ENCODE measurements at places on chromosomes 2 and 18. TPM values are rescaled to one million over a fixed set of nuclear protein-coding genes. Genes with fewer than 3 reads are reported as not detected.

GRCh38 chr18:13566941-13567746, 159.2 kb downstream of the FAM210A start:
- H3K4me3 ChIP-seq, result no peak overlapping the region
- peaks cover 14% of the 10 kb centered on the region for H3K27me3 ChIP-seq
- H3K36me3 ChIP-seq, result no peaks in the 10 kb centered on the region

DNA sequence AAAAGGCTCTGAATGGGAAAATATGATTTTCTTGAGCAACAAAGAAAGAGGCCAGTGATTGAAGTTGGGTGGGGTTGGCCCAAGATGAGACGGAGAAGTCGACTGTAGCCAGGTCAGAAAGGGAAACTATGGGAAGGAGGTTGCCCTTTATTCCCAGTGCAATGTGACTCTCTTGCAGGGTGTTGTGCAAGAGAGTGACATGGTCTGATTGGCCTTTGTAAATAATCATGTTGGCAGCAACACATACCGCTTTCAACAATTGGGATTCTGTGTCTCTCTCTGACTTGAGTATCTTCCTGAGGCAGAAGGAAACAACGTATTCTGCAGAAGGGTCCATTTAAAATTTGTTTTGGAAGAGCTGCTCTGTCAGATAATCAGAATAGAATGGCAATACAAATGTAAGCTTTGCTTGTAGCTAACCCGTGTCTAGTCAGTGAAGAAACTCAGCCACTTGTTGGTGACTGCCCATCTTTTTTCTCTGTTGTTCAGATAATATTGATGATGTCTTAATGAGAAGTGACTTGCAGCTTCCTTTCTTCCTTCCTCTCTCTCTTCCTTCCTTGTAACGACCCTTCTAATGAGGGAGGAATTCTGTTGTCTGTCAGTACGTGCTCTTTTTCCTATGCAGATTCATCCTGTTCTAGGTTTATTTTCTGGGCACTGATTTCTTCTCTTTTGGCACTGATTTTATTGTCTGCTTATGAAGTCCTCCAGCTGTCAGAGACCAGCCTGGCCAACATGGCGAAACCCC, 311.0 kb upstream of the FAM98A start:
- no peak overlapping the region for H3K4me3 ChIP-seq
- H3K27ac ChIP-seq, result no peak overlapping the region
- H3K4me1 ChIP-seq, result no peaks in the 10 kb centered on the region
- DNase-seq, result no peak

DNA sequence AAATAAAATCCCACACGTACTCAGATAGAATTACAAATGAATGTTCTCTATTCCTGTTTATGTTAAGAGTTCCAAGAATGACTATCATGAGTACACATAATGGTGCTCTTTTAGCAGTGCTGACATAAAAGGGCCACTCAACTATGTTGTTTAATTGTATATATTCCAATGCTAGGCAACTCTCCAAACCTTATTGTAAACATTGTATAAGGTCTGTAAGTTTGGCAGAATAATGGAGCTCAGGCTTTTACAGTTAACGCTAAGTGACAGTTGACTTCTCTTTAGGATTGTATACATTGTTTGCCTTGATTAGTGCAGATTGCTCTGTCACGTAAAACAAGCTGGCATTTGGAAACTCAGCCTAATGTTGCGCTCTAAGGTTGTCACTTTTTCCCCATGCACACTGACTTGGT, 20.8 kb downstream of the RBMS1 start:
- DNase-seq, result no peak
- no peaks in the 10 kb centered on the region for H3K36me3 ChIP-seq
- H3K4me1 ChIP-seq, result no peaks in the 10 kb centered on the region
- H3K4me3 ChIP-seq, result no peak overlapping the region
- H3K27me3 ChIP-seq, result no peaks in the 10 kb centered on the region

The EVX2 gene
- total RNA-seq, result not detected

DNA sequence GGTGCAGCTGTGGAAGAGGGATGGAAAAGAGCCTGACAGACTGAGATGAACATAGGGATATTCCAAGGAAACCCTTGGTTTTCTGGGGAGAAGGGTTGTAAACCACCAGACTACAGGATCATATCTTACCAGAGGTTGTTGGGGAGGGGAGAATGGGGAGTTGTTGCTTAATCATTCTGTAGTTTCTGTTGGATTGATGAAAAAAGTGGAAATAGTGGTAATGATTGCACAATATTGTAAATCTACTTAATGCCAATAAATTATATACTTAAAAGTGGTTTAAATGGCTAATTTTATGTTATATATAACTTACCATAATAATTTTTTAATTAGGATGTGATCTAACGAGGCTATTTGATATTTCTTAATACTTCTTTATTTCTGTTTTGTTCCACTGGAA, 800.9 kb downstream of the BCL11A start:
- no peak overlapping the region for H3K27ac ChIP-seq
- no peak for DNase-seq
- no peaks in the 10 kb centered on the region for H3K36me3 ChIP-seq
- H3K4me1 ChIP-seq, result peaks cover 9% of the 10 kb centered on the region
- no peak overlapping the region for H3K4me3 ChIP-seq

The GTF2A1L gene
- total RNA-seq, result not detected

DNA sequence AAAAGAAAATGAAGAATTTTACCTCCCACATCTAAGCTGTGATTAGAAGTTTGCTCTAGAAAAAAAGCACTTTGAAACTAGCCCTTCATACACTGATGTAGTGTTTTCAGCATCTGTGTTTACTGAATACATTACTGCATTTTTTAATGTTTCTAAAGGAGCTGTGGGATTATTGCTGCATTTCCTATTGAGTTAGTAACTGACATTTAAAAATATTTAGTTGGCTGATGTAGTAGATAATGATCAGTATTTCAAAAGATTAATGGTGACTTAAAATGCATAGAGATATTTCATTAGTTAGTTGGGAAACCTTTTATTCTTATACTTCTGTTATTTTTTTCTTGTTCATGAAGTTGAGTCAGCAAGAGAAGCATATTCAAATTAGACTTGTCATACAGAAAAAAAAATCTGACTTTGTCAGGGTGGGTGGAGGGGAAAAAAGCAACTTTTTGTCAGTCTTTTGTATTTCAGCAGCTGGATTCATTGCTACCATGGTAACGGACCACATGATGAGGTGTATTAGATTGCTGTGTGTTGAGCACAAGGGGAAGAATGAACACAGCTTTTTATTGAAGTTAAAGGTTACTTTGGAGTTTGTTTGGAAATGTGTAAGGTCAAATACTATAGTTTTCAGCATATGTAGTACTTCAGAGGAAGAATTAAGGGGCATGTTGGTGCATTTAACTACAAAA, at the start of gene DTNA:
TSS of gene DTNA (plus strand) at position 549 of the 692 bp plus-strand sequence. CDS start 45,679 bp downstream, outside the sequence.
- no peaks in the 10 kb centered on the region for H3K27me3 ChIP-seq
- no peak within 1 kb of the TSS for H3K27ac ChIP-seq
- peak; percentile 14 for DNase-seq
- peaks cover 23% of the 10 kb centered on the region for H3K4me1 ChIP-seq

DNA sequence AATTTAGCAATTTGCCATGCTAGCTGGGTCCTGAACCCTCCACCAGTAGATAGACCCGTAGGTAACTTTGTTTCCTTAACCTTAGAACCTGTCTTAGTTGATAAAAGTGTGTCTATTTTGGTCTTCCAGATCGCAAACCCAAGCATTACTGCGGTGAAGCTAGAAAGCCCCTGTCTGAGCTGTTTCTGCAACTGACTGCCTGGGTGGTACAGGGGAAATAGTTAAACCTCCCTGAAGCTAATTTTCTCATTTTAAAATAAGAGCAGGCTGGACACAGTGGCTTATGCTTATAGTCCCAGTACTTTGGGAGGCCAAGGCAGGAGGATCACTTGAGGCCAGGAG, 101.7 kb upstream of the MSH2 start:
- H3K36me3 ChIP-seq, result no peaks in the 10 kb centered on the region
- no peaks in the 10 kb centered on the region for H3K27me3 ChIP-seq
- H3K4me1 ChIP-seq, result peaks cover 9% of the 10 kb centered on the region
- H3K27ac ChIP-seq, result no peak overlapping the region
- no peak overlapping the region for H3K4me3 ChIP-seq

- no peaks in the 10 kb centered on the region for H3K4me1 ChIP-seq
- no peak overlapping the region for H3K27ac ChIP-seq
- H3K4me3 ChIP-seq, result no peak overlapping the region
- peaks cover 54% of the 10 kb centered on the region for H3K27me3 ChIP-seq
- no peak for DNase-seq
Measured at GRCh38 chr18:59460072-59460420, 101.0 kb upstream of the LMAN1 start.

The NXPH2 gene
- total RNA-seq, result 1.3 TPM

The FEV gene
- total RNA-seq, result not detected

GRCh38 chr18:63505566-63506335, 29.0 kb downstream of the SERPINB5 start:
- no peak overlapping the region for H3K4me3 ChIP-seq
- H3K27me3 ChIP-seq, result no peaks in the 10 kb centered on the region
- peak overlapping the region; percentile 40 for H3K27ac ChIP-seq
- DNase-seq, result peak; percentile 66

- no peak overlapping the region for H3K27ac ChIP-seq
- H3K4me3 ChIP-seq, result no peak overlapping the region
- H3K27me3 ChIP-seq, result no peaks in the 10 kb centered on the region
- H3K36me3 ChIP-seq, result no peaks in the 10 kb centered on the region
Measured at GRCh38 chr2:46769809-46770208, 145.8 kb downstream of the MCFD2 start.

The OR6B2 gene
- total RNA-seq, result not detected

DNA sequence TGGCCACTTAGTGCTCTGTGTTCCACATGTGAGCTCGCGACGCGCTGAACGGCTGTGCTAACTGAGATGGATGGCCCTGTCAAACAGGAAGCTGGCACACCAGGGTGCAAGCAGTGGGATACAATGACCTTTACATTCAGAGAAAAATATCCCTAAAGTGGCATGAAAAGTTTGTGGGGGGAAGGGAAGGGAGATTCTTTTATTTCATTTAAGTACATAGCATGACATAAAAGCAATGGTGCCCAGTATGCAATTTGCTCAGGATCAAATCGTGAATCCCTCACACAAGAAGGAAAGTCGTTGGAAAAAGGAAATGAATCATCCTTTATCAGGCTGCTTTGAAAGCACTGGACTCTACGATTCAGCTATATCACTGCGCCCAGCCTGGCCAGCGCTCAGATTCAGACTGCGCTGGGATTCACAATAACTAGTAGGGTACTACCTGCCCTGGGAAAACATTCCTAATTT, 26.0 kb downstream of the SATB2 start:
- no peak for DNase-seq
- H3K27me3 ChIP-seq, result no peaks in the 10 kb centered on the region
- H3K36me3 ChIP-seq, result no peaks in the 10 kb centered on the region
- no peaks in the 10 kb centered on the region for H3K4me1 ChIP-seq
- no peak overlapping the region for H3K4me3 ChIP-seq
- H3K27ac ChIP-seq, result no peak overlapping the region

GRCh38 chr2:11121099-11121822, 34.0 kb upstream of the SLC66A3 start:
- H3K36me3 ChIP-seq, result no peaks in the 10 kb centered on the region
- peaks cover 18% of the 10 kb centered on the region for H3K4me1 ChIP-seq
- no peak for DNase-seq
- no peak overlapping the region for H3K4me3 ChIP-seq
- H3K27ac ChIP-seq, result peak overlapping the region; percentile 36

GRCh38 chr2:143165291-143165690, 36.1 kb downstream of the ARHGAP15 start:
- no peak for DNase-seq
- no peak overlapping the region for H3K27ac ChIP-seq
- H3K4me1 ChIP-seq, result no peaks in the 10 kb centered on the region
- H3K27me3 ChIP-seq, result no peaks in the 10 kb centered on the region
- H3K36me3 ChIP-seq, result no peaks in the 10 kb centered on the region
- H3K4me3 ChIP-seq, result no peak overlapping the region

DNA sequence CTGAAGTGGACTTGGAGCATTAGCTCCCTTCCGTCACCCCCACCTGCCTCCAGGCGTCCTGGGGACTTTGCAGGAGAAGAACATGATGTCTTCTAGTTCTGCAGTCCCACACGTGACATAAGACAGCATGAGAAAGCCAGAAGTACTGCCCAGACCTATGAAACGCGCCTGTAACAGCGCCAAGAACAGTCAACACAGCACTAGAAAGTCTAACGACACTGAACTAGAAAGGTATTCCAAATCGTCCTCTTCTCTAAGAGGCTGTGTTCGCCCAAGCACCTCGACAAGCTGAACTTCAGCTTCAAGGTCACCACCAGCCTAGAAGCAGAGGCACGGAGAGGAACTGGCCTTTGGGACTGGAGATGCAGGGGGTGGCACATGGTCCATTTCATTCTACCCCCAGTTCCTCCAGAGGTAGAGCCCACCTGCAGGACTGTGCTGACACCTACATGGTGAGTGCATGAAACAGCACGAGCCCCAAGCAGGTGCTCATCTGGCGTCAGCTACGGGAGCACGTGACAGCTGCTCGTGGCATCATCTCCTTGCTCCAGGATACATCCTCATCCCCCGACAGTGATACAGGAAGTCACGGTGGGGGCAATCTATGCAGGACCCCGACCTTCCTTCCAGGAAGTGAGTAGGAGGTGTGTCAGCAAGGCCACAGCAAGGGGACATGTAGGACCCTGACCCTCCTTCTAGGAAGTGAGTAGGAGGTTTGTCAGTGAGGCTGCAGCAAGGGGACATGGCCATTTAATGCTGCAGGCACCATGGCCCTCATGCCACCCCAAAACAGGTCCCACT, 3.7 kb downstream of the HDAC4 start:
- peaks cover 11% of the 10 kb centered on the region for H3K4me1 ChIP-seq
- H3K4me3 ChIP-seq, result no peak overlapping the region
- no peak for DNase-seq
- peaks cover 26% of the 10 kb centered on the region for H3K36me3 ChIP-seq
- H3K27me3 ChIP-seq, result no peaks in the 10 kb centered on the region
- H3K27ac ChIP-seq, result no peak overlapping the region

The CAPN14 gene
- 0.35 TPM for total RNA-seq

DNA sequence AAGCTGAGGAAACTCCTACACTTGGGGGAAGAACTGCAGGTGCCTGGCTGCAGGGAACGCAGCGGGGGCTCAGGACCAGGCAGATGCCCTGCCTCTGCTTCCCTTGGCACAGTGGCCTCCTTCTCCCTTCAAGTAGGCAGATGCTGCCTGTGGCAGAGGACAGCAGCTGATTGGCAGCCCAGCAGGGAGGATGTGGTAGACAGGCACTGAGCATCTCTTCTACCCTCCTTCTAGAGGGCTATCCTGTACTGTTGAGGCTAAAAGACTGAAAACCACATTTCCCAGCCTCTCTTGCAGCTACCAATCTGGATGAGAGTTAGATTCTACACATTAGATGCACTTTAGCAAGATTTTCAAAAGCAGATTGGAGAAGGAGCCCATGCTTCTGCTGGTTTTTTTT, 105.7 kb downstream of the MSH2 start:
- H3K27me3 ChIP-seq, result peaks cover 27% of the 10 kb centered on the region
- no peaks in the 10 kb centered on the region for H3K36me3 ChIP-seq
- no peaks in the 10 kb centered on the region for H3K4me1 ChIP-seq

The TAF4B gene
- total RNA-seq, result 8.3 TPM

- DNase-seq, result no peak
- no peak overlapping the region for H3K4me3 ChIP-seq
- peaks cover 36% of the 10 kb centered on the region for H3K27me3 ChIP-seq
- H3K4me1 ChIP-seq, result peaks cover 8% of the 10 kb centered on the region
- no peak overlapping the region for H3K27ac ChIP-seq
Measured at GRCh38 chr2:285531-285930, 2.4 kb downstream of the ALKAL2 start.

The FAM237A gene
- not detected for total RNA-seq

The AGAP1 gene
- 63.8 TPM for total RNA-seq

GRCh38 chr2:118146315-118147283, 58.3 kb downstream of the INSIG2 start:
- peaks cover 15% of the 10 kb centered on the region for H3K36me3 ChIP-seq
- no peak overlapping the region for H3K4me3 ChIP-seq
- no peak overlapping the region for H3K27ac ChIP-seq
- no peaks in the 10 kb centered on the region for H3K27me3 ChIP-seq

All from Calu3 (cell line).